ENCODE measurements at places on chromosomes 2 and 18.

DNA sequence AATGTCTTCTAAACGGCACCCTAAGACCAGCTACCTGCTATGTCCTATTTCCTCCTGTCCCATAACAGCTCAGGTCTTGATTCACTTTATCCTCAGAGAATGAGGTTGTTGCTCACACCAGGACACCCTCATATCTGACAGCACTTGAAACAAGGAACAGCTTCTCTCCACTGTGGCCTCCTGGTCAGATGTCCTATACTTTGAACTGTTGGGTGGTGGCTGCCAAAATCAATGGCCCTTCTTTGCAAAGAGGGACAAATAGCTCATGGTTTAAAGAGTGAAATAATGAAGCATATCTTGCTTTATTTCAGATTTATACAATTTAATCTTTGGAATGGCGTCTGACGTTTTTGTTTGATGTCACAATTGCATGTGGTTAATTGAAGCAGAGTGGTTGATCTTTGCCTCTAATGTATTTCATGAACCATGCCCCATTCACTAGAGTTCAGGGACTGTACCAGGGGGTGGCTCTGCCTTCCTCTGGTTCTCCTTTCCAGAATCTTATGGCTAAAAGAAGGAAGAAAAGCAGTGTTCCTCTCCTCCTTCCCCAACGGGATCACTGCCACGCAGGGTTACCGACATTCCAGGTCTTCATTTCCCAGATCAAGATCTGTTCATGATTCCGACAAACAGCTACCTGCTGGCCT lies 24.1 kb upstream of the ZCCHC2 start:
- no peak for DNase-seq

- no peak for DNase-seq
Observed at GRCh38 chr2:19086231-19086651, 272.2 kb downstream of the OSR1 start.

GRCh38 chr2:183244300-183244844 lies 120.1 kb downstream of the NUP35 start:
- DNase-seq, result no peak

DNA sequence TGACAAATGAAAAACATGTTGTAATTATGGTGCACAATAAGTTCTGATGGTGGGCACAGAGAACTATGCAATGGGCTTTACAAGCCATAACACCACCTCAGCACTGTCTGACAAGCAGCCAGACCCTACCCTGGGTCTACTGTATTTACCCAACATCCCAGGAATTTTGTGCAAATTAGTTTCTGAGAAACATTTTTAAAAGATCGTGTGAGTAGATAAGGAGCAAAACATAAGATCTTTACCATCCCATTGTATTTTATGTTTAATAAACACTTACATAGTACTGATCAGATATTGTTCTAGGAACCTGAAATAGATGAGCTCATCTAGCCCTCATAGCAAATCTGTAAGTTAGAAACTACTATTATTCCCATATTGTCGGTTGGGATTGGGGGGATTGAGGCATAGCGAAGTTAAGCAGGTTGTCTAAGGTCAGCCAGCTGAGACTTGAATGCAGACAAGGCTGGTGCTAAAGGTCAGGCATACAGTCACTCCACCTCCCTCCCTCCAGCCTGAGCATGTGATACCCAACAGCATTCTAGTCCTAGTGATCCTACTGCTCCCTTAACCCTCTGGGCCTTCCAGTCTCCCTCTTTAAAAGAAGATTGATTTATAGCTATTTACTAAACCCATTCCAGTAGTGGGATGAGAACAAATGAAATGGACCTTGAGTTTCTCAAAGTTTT lies 67.4 kb upstream of the STAM2 start:
- no peak for DNase-seq

DNA sequence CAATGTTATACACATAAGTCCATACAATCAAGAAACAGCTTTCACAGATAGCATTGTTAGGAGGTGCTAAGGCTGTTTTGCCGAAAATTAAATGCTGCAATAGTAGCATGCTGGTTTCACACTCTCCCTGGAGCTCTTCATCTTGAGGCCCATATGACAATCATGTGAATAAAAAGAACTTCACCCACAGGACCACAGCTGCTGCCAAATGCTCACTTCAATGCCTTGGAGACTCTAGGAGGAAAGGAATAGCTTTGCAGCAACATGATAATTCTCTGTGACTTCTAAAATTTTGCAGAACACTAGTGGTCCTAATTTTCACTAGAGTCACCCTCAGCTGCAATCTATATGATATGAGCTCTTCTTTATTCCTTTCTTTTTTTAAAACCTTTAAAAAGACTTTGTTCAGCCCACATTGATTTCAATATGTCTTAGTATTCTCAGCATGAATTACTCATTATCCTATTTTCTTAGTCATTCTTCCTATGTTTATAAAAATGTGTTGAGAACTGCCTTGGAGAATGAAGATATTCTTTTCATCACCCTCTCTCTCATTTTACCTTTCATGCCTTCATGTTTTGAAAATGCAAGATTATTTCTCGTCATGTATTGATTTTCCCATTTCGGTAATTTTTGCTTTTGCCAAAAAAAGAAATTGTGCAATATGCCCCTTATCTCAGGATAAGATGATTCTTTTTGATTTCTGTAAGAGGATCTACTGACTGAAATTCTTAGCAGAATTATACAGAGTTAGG lies 108.2 kb downstream of the PDE1A start:
- no peak for DNase-seq

DNA sequence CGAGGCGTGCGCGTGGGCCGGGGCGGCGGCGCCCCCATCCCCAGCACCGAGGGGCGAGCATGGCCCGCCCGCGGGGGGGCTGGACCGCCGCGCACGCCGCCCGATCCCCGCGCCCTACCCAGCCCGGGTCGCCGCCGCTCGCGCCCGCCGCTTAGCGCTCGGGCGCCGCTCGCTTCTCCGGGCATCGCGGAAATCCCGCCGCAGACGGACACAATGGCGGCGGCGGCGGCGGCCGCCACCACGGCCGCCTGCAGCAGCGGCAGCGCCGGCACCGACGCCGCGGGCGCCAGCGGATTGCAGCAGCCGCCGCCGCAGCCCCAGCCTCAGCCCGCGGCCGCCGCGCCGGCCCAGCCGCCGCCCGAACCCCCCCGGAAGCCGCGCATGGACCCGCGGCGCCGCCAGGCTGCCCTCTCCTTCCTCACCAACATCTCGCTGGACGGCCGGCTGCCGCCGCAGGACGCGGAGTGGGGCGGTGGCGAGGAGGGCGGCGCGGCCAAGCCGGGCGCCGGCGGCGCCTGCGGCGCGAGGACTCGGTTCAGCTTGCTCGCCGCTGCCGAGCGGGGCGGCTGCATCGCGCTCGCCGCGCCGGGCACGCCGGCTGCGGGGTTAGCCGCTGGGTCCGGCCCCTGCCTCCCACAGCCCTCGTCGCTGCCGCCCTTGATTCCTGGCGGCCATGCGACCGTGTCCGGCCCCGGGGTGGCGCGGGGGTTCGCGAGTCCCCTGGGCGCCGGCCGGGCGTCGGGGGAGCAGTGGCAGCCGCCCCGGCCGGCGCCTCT lies 453 bp downstream of the CABLES1 start:
- DNase-seq, result peak; percentile 16

- no peak for DNase-seq
Observed at GRCh38 chr2:75986617-75987016, 275.9 kb upstream of the GCFC2 start.

DNA sequence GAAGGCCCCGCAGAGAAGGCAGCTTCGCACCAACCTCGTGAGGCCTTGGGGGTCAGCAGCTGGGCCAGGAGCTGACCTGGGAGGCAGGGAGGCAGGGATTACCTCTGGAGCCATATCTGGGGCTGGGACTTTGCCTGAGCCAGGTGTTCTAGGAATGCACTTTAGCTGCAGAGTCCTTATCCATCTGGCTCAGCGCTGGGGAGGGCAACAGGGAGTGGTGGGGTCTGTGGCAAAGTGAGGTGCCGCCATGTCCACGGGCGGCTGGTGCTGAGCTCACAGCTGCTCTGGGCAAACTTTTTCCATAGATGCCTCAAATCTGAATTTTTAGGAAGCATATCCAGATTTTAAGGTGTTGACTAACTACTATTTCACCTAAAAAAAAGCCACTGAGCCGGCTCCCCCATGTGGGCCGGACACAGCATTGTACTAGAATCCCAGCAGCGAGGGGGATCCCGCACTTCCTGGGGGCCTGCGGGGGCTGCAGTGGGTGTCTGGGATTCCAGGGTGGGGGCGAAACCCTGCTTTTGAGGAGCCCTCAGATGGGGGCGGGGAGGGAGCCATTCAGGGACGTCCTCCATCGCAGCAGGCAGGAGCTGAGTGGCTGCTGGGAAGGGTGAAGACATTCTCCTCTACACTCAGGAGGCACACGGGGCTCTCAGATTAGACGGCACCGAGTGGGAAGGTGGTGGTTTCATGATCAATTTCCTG lies 34.6 kb downstream of the RTP5 start:
- no peak for DNase-seq

DNA sequence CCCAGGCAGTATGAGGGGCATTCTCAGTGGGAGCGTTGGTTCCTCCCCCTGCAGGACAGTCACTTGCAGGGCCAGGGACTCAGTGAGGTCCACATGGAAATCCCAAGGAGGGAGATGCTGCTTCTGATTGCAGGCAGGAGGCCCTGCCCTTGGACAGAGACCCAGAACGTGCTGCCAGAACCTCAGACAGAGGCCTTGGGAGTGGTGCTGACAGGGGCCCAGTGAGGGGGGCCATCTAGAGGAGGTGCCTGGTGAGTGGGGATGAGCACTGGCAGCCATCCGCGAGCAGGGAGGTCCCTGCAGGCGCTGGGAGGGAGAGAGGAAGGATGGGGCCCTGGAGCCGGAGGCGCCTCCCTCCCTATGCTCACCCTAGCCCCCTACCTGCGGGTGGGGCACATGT lies 133.1 kb downstream of the DYSF start:
- no peak for DNase-seq

DNA sequence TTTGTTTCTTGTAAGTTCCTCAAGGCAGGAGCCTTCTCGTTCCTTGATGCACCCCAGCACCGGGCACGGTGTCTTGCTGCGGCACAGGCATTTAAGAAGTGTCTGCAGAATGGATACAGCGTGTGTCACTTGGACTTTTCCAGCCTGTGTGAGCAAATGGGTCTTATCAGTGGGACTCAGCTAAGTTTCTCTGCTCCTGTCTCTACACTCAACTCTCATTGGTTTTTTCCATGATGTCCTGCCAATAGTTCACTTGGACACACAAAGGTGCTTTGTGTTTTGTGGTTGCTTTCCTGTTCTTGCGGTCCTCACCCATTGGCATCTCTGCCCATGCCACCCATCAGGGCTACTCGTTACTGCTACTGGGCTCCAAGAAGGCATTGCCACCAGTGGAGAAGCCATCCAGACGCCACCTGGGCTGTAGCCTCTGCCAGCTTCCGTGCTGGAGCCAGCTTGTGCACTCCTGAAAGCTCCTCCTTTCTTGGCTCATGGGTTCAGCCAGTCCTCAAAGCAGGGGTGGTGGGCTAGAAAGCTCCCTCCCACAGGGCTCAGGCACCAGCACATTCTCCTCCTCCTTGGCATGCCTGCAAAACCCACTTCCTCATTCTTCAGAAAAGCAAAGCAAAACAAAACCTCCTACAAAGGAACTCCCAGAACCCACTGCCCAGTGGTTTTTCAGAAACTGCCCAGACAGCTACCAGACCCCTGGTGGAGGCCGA lies 41.4 kb downstream of the IL1R2 start:
- DNase-seq, result peak; percentile 41

Data from CD4-positive, alpha-beta T cell treated with Interferon gamma for 1 hour (primary cell).